Naive B cell (primary cell): ENCODE measurements at places on chromosomes 3 and 15.

- DNase-seq: no peak
These were observed 23.2 kb downstream of the GPR176 start for GRCh38 chr15:39896846-39897245.

- DNase-seq: no peak
These were observed 888 bp downstream of the TMOD3 start for GRCh38 chr15:51830276-51830806.

- DNase-seq: no peak
These were observed 80.1 kb downstream of the SLC6A1 start for GRCh38 chr3:11072631-11073030.

- no peak for DNase-seq
These were observed 41.6 kb downstream of the MB21D2 start for GRCh38 chr3:192875971-192876565.

- no peak for DNase-seq
These were observed 246.6 kb upstream of the PROK2 start for GRCh38 chr3:72031581-72031980.

- no peak for DNase-seq
These were observed 1028.4 kb downstream of the SI start for GRCh38 chr3:164049847-164050246.

GRCh38 chr3:66149269-66149668, 71.5 kb upstream of the SLC25A26 start:
- no peak for DNase-seq

GRCh38 chr3:162390891-162391290, 894.3 kb downstream of the OTOL1 start:
- DNase-seq: no peak

- no peak for DNase-seq
These were observed 43.1 kb downstream of the KLF13 start for GRCh38 chr15:31369727-31370126.

GRCh38 chr3:127013758-127014535, 31.0 kb downstream of the PLXNA1 start:
- no peak for DNase-seq

GRCh38 chr3:145893331-145893730, 267.7 kb downstream of the PLOD2 start:
- DNase-seq: no peak

- no peak for DNase-seq
These were observed 30.0 kb upstream of the GMNC start for GRCh38 chr3:190892395-190892902.

DNA sequence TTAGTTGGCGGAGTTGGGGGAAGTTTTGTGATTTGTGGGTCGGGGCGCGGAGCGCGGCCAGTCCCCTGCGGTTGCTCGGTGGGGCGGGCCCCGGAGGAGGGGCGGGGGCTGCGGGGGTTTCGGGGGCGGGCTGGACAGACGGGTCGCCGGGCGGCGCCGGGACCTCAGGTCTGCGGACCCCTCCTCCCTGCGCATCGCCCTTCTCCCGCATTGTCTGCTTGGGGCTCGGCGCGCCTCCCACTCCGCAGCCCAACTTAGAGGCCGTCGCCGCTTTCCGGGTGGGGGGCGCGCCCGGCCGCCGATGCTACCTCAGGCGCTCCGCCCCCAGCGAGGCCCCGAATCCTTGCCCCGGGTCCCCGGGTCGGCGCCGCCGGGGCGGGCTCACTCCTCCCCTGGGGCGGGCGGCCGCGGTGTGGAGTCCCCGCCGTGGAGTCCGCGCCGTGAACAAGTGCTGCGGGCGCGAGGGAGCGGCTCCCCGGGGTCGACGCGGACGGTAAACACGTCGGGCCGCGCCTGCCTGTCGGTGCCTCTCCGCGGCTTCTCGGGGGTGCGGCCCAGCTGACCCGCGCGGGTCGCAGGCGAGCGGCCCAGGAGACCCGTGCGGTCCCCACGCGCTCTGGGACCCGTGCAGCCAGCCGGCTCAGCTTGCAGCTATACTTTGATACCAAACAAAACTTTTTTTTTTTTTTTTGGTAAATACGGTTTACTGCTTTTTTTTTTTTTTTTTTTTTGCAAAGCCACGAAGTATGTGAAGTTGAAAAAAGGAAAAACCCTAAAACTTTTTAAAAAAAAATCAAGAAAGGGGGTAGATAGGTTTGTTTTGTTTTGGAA, 624 bp downstream of the AKAP13 start:
- peak; percentile 60 for DNase-seq

DNA sequence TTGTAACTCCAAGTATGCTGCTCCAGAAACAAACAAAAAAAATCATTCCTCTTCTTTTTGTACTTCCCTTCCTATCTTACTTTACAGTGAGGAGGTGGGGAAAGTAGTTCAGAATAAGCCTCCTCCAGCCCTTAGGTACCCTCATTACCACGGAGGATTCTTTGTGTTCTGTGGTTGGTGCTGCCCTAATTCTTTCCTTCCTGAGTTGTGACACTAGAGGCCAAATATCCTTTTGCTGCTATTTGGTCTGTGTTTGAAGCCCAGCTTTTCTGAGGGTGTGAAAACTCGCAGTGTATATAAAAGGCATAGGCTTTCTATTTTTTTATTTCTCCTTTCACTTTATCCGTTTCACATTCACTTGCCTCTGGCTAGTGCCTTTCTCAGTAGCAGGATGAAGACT, 98.2 kb downstream of the HHLA2 start:
- DNase-seq: no peak

GRCh38 chr15:77905301-77905920, 172.1 kb downstream of the TBC1D2B start:
- DNase-seq: no peak

GRCh38 chr15:31396881-31397560, 70.4 kb downstream of the KLF13 start:
- DNase-seq: no peak

- no peak for DNase-seq
These were observed 138.3 kb upstream of the UBP1 start for GRCh38 chr3:33578325-33579177.

- no peak for DNase-seq
These were observed 42.6 kb downstream of the SLCO2A1 start for GRCh38 chr3:133987136-133987535.

- DNase-seq: no peak
These were observed 604 bp upstream of the MED12L start for GRCh38 chr3:151084893-151085226.

GRCh38 chr3:31823184-31823583, 157.9 kb downstream of the OSBPL10 start:
- no peak for DNase-seq

GRCh38 chr15:74295800-74296199, 59.7 kb downstream of the CCDC33 start:
- DNase-seq: no peak

GRCh38 chr3:169350228-169350627, 313.3 kb downstream of the MECOM start:
- no peak for DNase-seq

GRCh38 chr15:63940966-63941620, 105.2 kb downstream of the DAPK2 start:
- DNase-seq: no peak

DNA sequence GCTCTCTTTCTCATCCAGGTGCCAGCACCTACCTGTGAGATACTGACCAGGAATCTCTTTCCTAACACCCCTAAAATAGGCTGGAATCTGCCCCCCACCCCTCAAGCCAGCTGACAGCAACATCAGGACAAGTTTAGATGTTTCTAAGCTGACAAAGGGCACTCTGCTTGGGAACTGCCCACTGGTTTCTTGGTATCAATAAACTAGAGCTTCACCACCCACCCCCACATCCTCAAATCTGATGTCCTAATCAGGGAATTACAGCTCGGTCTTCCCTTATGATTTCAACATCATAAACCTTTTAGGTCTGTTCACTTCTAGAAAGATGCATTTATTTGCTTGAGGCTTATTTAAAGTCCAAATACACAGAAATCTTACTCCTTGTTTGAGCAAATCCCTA, 34.7 kb downstream of the CEP19 start:
- DNase-seq: no peak

GRCh38 chr3:126851934-126852333, 131.0 kb upstream of the PLXNA1 start:
- no peak for DNase-seq

DNA sequence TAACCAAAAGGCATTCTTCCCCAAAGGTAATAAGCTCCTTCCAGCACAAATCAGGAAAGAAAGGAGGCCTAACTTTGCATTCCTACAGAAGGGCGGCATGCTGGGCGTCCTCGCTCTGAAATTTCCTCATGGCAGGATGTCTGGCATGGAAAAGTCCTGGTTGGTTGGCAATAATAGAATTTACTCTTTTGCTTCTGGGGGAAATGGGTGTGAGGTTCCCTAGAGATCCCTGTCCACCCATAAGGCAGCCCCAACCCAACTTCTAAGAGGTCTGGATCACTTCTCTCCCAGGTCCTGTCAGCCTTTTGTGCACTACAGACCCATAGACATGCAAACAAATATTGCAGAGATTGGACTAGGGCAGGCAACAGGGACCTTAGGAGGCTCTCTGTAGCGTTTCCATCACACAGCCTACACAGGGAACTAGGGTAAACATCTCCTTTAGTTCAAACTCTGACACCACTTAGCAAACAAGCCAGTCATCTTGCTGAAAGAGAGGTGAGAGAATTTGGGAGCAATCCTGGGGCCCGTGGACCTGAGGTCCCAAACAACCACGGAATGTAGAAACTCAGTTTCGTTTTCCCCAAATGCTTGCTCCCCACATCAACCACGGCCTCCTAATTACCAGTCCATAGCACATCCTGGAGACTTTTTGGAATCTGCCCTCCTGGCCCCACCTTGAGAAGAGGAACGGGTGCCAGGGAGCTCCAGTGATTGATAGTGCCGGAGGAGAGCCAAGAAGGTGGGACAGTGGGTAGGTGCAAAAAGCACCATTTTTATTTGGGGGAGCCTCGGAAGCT, 2.1 kb downstream of the ZIC4 start:
- DNase-seq: no peak

DNA sequence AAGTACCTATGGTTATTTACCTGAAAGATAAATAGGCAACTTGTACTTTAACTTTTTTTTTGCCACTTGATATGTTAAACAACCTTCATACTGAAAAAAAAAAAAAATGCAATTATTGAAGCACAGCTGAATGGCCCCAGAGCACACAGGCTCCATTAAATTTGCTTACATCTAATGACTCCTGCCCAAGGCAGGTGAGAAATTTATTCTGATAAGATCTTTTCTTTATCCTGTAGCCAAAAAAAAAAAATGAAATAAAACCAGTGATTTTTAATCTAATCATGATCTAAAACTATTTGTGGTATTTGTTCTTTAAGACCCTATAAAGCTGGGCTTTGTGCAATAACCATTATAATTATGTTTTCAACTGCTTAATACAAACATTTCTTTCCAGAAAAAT, 115.7 kb downstream of the DPH6 start:
- no peak for DNase-seq

DNA sequence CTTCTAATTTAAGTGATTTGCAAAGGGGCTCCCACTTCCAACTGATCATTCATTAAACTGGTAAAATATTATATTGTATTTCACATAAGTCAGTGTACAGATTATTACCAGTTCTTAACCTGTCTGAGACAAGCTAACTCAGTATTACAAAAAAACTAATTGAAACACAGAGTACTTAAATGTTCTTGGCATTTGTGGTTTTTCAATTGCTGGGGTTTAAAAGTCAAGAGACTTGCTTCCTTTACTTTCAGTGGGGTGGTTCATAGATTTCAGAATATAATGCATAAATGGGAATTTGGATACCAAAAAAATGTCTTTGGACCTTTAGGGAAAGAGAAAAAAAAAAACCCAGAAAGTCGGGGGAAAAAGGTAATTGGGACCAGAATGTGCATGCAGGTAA, 85.0 kb downstream of the ATP10A start:
- DNase-seq: no peak

- peak; percentile 7 for DNase-seq
These were observed 11.8 kb upstream of the PP2D1 start for GRCh38 chr3:20023623-20024405.

GRCh38 chr15:40454904-40455391, 14.2 kb downstream of the BAHD1 start:
- DNase-seq: no peak

GRCh38 chr15:96369825-96370621, 39.5 kb downstream of the NR2F2 start:
- DNase-seq: no peak

DNA sequence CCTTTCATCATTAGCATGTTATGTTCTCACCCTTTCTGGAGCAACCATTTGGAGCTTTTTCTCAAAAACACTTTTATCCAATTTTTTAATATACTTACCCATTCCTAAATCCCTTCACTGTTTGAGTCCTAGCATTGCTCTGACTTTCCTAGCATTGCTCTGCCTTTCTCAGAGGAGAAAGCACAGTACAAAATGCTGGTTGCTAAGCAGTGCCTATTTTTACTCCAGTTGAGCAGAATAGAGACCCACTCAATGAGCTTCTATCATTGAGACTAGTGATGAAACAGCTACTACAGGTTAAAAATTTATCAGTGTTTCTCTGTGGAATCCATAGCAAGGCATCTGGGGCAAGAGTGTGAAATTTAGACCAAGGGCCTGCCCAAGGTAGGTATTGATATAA, 21.8 kb upstream of the IL1RAP start:
- no peak for DNase-seq

GRCh38 chr3:133038089-133038730, at the start of gene TMEM108:
TSS of gene TMEM108 (plus strand) at chr3:133038391.
- DNase-seq: no peak

DNA sequence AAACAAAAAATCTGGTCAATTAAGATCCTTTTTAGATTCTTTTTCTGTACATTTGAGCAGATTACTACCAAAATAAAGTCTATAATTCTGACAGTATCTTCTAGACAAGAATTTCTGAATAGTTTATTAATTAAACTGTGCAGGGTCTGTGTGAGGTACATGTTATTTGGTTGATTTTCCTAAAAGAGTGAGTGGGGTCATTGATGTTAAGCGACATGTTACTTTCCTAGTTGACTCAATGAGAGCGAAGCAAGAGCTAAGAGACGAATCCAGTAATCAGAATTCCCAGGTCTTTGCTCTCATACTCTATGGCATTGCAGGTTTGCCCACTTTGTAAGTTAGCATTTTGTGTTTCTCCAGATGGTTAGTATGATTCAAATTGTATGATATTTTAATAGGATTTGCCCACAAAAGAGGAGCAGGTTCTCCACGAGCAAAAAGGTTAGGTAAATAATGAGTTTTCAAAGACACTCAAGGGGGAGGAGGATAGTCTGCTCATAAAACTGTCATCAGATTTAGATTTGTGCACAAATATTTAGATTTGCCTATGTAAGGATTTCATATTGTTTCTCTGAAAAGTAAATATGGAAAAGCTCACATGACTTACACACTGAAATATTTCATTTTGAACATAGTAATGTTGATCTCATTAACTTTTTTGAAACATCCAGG, 217.2 kb upstream of the CGNL1 start:
- no peak for DNase-seq

- DNase-seq: no peak
These were observed 105.5 kb upstream of the SMAD3 start for GRCh38 chr15:66959875-66960274.
